Kidney capillary endothelial cell (primary cell): ENCODE measurements at places on chromosomes 7 and 10.

- no peak for DNase-seq
Measured at GRCh38 chr10:5560817-5561703, 36.3 kb downstream of the CALML3 start.

DNA sequence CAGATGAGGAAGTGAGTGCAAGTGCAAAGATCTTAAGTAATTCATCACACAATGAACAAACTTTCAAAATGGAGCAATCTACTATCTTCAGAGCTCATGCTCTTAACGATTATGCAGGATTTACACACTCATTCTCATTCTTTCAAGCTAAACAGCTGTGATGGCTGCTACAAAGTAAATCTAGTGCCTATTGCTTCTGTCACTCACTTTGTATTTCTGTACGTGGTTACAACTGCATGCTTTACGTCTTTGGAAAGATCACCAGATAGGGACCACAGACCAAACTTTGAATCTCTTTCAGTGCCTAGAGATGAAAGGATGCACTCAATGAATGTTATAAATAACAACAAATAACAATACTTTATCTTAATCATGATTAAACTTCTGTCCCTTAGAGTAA is 194.6 kb downstream of the MAGI2 start:
- DNase-seq = no peak

- no peak for DNase-seq
Measured at GRCh38 chr7:117158941-117159697, 163.7 kb downstream of the WNT2 start.

GRCh38 chr7:107041097-107041496 is 3.4 kb upstream of the PRKAR2B start:
- no peak for DNase-seq

DNA sequence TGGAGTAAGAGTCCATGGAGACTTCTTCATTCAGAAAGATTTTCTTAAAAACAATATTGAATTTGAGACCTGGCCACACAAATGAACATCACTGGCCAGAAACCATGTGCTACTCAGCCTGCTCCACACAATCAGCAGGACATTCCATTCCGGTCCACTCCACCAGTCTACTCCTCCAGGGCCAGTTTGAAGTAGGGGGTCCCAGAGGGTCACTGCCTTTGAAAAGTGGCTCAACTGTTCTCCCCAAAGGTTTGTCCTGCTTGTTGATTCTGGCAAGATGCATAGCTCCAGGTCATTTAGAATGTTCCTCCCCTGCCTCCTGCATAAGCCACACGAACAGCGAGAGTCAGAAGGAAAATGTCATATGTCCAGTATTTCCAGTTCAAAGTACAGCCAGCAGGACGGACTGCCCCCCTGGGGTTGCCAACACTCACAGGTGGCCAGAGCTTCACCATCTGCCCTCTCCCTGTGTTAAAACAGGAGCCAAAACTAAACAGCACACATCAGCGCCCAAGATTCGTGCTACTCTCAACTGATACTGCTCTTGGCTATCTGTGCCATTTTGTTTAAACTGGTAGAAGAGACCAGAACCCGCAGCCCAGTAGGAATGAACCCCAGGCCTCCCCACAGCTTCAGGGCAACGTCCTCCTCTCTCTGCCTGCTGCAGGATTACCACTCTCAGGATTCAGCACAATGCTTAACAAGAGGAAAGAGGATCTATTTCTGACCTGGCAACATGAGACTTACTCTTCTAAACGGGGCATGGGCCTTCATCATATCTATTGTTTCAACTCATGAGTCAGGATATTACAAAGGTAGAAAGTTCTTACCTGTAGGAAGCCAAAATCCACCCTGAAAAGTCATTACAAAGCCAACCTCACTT is 11.3 kb downstream of the GRB10 start:
- DNase-seq = no peak

GRCh38 chr7:49453486-49453885 is 320.0 kb upstream of the VWC2 start:
- no peak for DNase-seq

DNA sequence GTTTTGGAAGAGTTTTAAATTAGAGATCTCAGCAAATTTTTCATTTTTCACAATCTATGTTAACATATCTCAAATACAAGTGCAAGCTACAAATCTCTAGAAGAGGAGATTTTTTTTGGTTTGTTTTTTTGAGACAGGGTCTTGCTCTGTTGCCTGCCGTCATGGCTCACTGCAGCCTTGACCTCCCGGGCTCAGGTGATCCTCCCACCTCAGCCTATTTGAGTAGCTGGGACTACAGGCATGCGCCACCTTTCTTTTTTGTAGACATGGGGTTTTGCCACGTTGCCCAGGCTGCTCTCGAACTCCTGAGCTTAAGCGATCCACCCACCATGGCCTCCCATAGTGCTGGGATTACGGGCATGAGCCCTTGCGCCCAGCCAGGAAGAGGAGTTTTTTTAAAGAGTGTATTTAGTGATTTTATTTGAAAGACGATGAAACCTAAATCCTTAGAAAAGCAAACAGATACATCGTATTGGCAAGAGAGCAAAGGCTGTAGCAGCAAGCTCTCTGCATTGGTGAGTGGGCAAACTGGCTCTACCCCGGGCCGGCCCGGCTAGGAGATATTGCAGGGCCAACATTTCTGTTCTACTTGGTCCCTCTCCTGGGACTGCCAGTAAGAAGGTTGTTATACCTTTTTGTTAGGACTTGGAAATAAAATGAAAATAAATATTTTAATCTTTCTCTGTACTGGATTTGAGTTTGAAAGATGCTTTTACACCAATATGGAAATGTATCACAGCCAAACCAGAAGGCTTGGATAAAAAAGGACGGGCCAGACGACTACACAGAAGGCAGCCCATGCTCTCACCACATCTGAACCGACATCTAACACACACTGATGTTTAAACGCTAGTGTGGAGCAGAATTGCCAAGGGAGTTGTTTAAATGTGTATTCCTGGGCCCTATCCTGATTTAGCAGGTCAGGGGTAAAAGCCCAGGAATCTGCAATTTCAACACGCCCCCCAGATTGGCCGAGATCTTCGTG is 49.6 kb upstream of the RHEB start:
- no peak for DNase-seq

GRCh38 chr7:100949933-100950443 is 654 bp downstream of the MUC3A start:
- no peak for DNase-seq

- no peak for DNase-seq
Measured at GRCh38 chr10:121822180-121822579, 105.7 kb downstream of the ATE1 start.

DNA sequence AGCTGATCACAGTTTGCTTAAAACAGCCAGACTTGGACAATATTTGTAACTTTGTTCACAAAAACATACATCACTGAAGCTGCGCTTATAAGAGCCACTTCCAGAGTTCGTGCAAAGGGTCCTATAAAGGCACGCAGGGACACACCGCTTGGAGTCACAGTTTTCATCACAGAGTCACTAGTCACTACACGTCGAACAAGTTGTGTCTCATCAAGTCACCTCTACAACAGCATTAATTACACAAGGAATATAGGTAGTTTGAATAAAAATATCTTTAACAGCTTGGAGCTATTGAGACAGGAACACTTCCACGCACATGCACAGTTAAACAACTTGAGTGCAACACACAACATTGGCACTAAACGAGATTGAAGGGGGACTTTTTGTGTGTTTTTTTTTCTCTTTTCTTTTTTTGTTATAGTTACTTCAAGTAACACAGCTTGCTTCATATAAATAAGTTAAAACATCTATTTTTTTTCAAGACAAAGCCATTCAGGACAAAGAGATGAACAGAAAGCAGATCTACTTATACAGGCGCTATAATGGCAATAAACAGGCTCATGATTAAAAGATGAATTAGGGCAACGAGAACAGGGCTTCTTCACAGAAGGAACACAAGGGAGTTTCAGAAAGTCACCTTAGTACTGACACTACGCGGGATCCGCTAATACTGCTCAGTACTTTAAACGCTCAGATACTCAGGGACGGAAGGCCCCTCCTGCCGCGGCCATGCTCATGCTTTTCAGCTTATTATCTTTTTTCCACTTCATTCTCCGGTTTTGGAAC is 2.2 kb downstream of the HOXA5 start:
- no peak for DNase-seq

GRCh38 chr10:70193391-70193844 is 23.1 kb upstream of the SAR1A start:
- no peak for DNase-seq
